Nephron progenitor cell (in vitro differentiated cells): ENCODE measurements at places on chromosomes 13 and 19.

GRCh38 chr13:95485045-95485517, 67.4 kb upstream of the CLDN10 start:
- H3K27ac ChIP-seq = no peak overlapping the region
- H3K36me3 ChIP-seq = no peaks in the 10 kb centered on the region
- no peak for DNase-seq
- H3K4me1 ChIP-seq = peaks cover under 1% of the 10 kb centered on the region
- peaks cover 13% of the 10 kb centered on the region for H3K27me3 ChIP-seq

DNA sequence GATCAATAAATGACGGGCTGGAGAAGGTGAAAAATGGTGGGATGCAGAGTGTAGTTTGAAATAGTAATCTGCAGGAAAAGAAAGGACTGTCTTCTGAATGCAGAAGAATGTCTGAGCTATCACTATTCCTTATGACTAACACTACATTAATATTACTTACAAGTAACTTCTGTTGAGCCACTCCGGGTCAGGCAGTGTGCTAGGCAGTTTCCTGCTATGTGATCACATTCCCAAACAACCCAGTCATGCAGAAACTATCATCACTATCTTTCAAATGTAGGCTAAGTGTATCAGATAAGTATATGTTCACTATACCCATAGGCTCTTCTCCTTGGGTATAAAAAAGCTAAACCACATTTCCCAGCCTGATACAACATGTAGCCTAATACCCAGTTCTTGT, 6.6 kb downstream of the ZNF599 start:
- H3K27ac ChIP-seq = no peak overlapping the region
- no peak for DNase-seq
- H3K27me3 ChIP-seq = peaks cover 4% of the 10 kb centered on the region
- no peak overlapping the region for H3K4me3 ChIP-seq

DNA sequence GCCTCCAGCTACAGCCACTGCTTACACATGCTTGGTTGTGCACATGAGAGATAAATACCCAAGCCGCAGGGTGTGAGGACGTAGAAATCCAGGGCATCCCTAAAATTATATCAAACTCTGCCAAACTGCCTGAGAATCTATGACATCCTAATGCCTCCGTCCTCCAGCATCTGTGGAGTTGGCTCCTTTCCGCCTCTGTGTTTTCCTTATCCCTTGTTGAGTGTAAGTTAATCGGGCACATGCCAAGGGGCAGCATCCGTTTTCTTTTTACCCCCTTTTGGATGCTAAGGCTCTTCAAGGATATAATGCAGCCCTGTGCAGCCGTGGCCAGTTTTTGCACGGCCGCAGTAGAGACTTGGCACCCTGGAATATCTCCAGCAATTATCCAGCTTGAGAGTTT, 66.5 kb downstream of the COL4A2 start:
- no peak for DNase-seq
- peaks cover 14% of the 10 kb centered on the region for H3K36me3 ChIP-seq
- H3K27me3 ChIP-seq = peaks cover 3% of the 10 kb centered on the region
- H3K4me3 ChIP-seq = no peak overlapping the region
- peaks cover 37% of the 10 kb centered on the region for H3K4me1 ChIP-seq

DNA sequence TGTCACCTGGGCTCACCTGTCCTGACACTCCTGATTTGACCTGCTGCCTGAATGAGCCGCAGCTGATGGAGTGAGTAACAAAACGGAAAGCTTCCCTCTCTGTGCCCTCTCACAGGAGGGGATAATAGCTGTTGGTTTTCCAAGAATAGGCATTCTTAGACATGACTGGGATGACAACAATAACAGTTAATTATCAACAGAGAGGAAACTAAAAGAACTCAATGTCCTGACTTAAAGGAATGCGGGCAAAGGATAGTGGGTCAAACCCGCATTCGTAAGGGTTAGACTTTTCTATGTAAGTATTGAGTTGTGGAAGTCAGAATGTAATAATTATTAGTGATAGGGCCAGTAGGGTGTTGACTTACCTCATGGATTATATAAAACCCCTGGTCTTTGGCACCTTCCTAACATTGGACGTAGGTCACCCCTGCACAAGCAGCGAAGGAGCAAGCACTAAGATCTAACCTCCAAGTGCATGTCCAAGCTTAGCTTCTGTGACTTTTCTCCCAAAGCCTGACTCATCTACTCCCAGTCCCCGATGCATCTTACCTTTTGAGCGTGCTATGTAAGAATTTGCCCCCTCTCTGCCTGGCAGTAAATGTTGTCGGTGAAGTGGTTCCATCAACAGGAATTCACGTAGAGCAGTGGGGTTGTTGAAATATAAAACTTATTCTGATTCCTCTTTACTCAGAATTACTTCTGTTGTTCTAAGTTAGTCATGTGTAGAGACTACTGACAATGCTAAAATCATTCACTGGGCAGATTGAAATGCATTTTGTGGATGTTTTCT, 442.3 kb downstream of the FGF9 start:
- no peak overlapping the region for H3K4me3 ChIP-seq
- H3K36me3 ChIP-seq = peaks cover 18% of the 10 kb centered on the region
- peaks cover 6% of the 10 kb centered on the region for H3K27me3 ChIP-seq
- H3K27ac ChIP-seq = peak overlapping the region; percentile 66

DNA sequence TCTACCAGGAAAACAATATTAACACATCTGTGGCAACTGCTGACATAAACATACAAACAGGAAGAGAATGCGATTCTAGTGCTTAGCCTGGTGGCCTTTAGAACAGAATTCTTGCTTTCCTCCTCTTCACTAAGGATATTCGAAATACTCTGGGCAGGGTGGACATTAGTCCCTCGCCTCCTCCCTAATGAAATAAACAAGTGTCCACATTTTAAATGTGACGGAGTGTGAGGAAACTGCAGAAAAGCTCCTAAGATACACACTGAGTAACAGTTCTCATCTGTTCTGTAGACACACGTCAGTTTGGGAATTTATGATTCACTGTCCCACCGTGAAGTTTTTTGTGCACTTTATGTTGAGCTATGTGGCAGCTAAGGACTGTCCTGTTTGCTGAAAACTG, 639 bp downstream of the STARD13 start:
- H3K4me3 ChIP-seq = peak overlapping the region; percentile 82
- H3K36me3 ChIP-seq = no peaks in the 10 kb centered on the region
- DNase-seq = no peak
- peak overlapping the region; percentile 15 for H3K27ac ChIP-seq
- peaks cover 72% of the 10 kb centered on the region for H3K27me3 ChIP-seq

DNA sequence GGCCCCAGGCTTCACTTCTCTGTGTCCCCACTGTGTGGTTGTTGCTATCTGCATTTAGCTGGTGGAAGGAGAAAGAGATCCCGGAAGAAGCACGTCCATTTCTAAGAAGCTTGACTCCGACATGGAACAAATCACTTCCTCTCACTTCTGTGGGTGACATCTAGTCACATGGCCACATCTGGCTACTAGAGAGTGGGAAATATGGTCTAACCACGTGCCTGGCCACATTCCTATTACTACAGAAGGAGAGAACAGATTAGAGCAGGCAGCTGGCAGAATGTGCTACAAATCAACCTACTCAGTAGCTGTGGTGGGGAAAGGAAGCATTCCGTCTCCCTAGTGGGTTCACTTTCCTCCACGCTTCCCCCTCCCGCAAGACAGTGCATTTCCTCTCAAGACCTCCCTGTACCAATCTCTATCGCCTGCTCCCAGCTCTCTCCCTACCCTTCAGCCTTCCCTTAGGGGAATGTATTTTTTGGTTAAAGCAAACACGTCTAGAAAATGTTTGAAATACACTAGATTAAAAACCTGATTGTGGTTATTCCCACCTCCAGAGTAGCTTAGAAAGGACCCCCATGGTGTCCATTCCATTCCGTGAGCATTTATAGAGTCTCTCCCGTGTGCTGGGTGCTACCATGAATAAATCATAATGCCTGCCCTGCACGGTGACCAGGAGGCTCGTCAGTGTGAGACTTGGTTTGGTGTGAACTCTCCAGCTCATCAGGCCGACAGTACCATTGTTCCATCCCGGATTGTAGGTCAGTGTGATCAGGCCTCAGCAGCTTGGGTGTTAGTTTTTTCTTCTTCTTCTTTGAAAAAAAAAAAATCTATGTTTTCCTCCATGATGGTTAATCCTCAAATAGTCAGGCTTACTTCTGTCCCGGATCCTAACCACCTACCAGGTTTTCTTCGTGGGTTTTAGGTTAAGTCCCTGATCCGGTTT, 8.0 kb upstream of the AMER2 start:
- DNase-seq = no peak
- H3K27ac ChIP-seq = no peak overlapping the region
- peaks cover 42% of the 10 kb centered on the region for H3K27me3 ChIP-seq
- H3K4me3 ChIP-seq = no peak overlapping the region
- H3K4me1 ChIP-seq = peaks cover 25% of the 10 kb centered on the region
- H3K36me3 ChIP-seq = no peaks in the 10 kb centered on the region

- H3K4me1 ChIP-seq = no peaks in the 10 kb centered on the region
- DNase-seq = no peak
- no peaks in the 10 kb centered on the region for H3K36me3 ChIP-seq
- H3K4me3 ChIP-seq = no peak overlapping the region
- no peaks in the 10 kb centered on the region for H3K27me3 ChIP-seq
These were observed 205.0 kb downstream of the NALCN start for GRCh38 chr13:101211261-101211660.

DNA sequence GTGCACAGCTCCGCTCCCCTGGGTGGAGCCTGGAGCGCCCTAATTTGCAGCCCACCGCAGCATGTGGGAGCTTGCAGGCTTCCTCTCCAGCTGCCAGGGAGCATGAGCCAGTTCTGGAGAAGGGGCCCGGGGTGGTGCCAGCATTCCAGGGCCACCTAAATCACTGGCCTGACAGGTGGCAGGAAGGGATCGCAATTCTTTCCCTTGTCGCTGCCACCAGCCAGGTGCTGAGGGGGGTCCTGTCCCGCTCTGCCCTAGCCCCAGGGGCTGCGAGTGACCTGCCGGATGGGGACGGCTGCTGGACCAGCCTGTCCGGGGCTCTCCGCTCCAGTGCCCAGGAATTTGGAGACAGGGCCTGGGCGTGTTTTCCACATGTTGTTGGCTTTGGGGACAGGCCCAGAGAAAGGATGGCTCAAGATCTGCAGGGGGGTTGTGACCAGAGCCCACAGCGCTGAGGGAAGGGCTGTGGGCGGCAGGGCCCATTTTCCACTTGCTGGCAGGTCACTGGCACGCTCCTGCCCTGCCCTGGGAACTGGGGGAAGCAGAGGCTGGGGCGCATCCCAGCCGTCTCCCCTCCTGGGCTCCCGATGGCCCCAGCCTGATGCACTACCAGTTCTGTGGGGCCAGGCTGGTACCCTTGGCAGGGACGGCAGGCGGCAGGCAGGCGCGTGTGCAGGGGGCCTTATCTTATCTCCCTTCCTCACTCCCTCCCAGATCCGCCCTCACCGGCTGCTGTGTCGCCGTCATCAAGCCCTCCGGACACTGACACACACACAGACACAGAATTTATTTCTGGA, 9.5 kb downstream of the NDUFA11 start:
- no peak overlapping the region for H3K27ac ChIP-seq
- peaks cover 13% of the 10 kb centered on the region for H3K4me1 ChIP-seq
- no peaks in the 10 kb centered on the region for H3K36me3 ChIP-seq
- H3K4me3 ChIP-seq = no peak overlapping the region
- peaks cover 1% of the 10 kb centered on the region for H3K27me3 ChIP-seq
- DNase-seq = peak; percentile 46

DNA sequence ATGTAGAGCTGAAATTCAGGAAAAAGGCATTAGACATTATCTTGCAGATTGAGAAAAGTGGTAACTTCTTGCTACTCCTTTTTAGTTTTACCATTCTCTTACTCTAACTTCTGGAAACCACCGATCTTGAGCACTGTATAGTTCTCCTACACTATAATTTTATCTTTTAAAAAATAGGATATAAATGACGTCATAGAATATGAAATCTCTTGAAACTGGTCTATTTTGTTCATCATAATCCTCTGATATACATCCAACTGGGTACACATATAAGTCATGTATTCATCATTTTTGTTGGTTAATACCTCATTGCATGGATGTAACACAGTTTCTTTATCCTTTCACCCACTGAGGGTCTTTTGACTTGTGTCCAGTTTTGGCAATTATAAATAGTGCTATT, 629.9 kb upstream of the PRR20A start:
- no peak for DNase-seq
- no peaks in the 10 kb centered on the region for H3K27me3 ChIP-seq
- H3K36me3 ChIP-seq = no peaks in the 10 kb centered on the region
- H3K27ac ChIP-seq = no peak overlapping the region
- H3K4me3 ChIP-seq = no peak overlapping the region

- peaks cover 22% of the 10 kb centered on the region for H3K4me1 ChIP-seq
- no peaks in the 10 kb centered on the region for H3K36me3 ChIP-seq
- H3K27ac ChIP-seq = no peak overlapping the region
- no peak overlapping the region for H3K4me3 ChIP-seq
These were observed 67.5 kb downstream of the INSR start for GRCh38 chr19:7226739-7227138.

GRCh38 chr19:50978772-50979390, 4.8 kb downstream of the KLK7 start:
- H3K27ac ChIP-seq = no peak overlapping the region
- H3K4me3 ChIP-seq = no peak overlapping the region
- peaks cover 36% of the 10 kb centered on the region for H3K27me3 ChIP-seq
- no peak for DNase-seq

GRCh38 chr13:110627351-110627750, 12.0 kb downstream of the NAXD start:
- peaks cover 58% of the 10 kb centered on the region for H3K36me3 ChIP-seq
- H3K4me1 ChIP-seq = peaks cover 51% of the 10 kb centered on the region
- no peak for DNase-seq
- H3K27me3 ChIP-seq = no peaks in the 10 kb centered on the region
- H3K27ac ChIP-seq = peak overlapping the region; percentile 4

GRCh38 chr19:17654993-17655392, 33.2 kb downstream of the UNC13A start:
- H3K4me1 ChIP-seq = peaks cover 6% of the 10 kb centered on the region
- peaks cover 25% of the 10 kb centered on the region for H3K27me3 ChIP-seq
- no peak overlapping the region for H3K4me3 ChIP-seq
- no peak for DNase-seq
- H3K27ac ChIP-seq = no peak overlapping the region

GRCh38 chr19:45468159-45468651, 409 bp downstream of the FOSB start:
- H3K27me3 ChIP-seq = peaks cover 70% of the 10 kb centered on the region
- H3K27ac ChIP-seq = peak overlapping the region; percentile 99
- peak overlapping the region; percentile 87 for H3K4me3 ChIP-seq
- H3K4me1 ChIP-seq = peaks cover 52% of the 10 kb centered on the region
- H3K36me3 ChIP-seq = no peaks in the 10 kb centered on the region

GRCh38 chr19:56110515-56111448, 10.3 kb downstream of the ZNF787 start:
- H3K27ac ChIP-seq = peak overlapping the region; percentile 88
- peak overlapping the region; percentile 53 for H3K4me3 ChIP-seq
- H3K4me1 ChIP-seq = peaks cover 82% of the 10 kb centered on the region
- H3K27me3 ChIP-seq = no peaks in the 10 kb centered on the region
- DNase-seq = peak; percentile 57
- peaks cover 14% of the 10 kb centered on the region for H3K36me3 ChIP-seq

GRCh38 chr19:10687518-10688288, 13.5 kb upstream of the QTRT1 start:
- peak overlapping the region; percentile 57 for H3K27ac ChIP-seq
- H3K4me3 ChIP-seq = no peak overlapping the region
- peaks cover 62% of the 10 kb centered on the region for H3K36me3 ChIP-seq
- no peak for DNase-seq

GRCh38 chr19:50311723-50312635, 17.2 kb downstream of the KCNC3 start:
- H3K4me3 ChIP-seq = peak overlapping the region; percentile 67
- H3K27ac ChIP-seq = no peak overlapping the region
- H3K4me1 ChIP-seq = peaks cover 47% of the 10 kb centered on the region
- no peaks in the 10 kb centered on the region for H3K36me3 ChIP-seq
- H3K27me3 ChIP-seq = peaks cover 85% of the 10 kb centered on the region
